ENCODE measurements at places on chromosomes 16 and 17.

DNA sequence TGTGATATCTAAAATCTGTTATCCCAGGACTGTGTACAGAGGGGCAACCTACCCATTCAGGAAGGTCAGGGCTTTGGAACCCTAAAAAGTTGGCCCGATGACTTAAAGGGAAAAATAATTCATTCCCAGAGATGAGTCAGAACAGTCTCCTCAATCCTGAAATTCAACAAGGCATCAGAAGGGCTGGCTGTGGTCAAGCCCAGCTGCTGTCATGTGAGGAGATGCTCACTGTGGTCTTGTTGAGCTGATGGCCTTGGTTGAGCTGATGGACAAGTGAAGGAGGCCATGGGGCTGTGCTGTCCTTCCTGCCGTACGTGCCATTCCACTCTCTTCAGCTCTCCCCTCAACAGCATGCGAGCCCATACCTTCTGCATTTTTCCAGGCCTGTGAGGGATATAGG, 20.9 kb upstream of the DRG2 start:
- DNase-seq: no peak

- DNase-seq: no peak
Measured at GRCh38 chr17:33028778-33029177, 37.1 kb downstream of the SPACA3 start.

DNA sequence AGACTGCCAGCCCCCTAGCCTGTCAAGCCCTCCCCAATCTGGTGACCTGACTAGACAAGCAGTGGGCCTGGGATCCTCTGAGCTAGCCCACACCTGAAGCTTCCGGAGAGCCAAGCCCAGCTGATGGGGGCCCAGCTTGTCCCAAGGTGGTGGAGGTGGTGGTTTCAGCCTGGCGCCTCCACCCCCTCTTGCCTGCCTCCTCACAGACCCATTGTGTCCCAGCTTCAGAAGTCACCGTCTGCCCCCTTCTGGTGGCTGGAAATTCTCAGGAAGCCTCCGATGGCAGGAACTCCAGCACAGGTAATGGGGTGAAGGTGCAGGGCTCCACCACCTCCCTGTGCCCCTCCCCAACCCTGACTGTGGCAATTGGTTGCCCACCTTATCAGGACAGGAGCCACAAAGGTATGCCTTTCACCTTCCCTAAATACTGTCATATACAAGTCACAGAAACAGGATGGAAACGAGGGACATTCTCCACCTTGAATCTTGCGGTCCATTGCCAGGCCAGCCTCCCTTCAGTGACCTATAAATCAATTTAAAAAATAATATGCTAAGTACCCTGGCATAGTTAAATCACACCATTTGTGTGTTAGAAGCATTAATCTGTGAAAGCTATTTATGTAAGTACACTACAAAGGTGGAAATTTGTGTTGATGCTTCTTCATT, 66.0 kb upstream of the ZNF423 start:
- peak; percentile 14 for DNase-seq

GRCh38 chr16:12580809-12581208, 222.9 kb downstream of the CPPED1 start:
- no peak for DNase-seq

DNA sequence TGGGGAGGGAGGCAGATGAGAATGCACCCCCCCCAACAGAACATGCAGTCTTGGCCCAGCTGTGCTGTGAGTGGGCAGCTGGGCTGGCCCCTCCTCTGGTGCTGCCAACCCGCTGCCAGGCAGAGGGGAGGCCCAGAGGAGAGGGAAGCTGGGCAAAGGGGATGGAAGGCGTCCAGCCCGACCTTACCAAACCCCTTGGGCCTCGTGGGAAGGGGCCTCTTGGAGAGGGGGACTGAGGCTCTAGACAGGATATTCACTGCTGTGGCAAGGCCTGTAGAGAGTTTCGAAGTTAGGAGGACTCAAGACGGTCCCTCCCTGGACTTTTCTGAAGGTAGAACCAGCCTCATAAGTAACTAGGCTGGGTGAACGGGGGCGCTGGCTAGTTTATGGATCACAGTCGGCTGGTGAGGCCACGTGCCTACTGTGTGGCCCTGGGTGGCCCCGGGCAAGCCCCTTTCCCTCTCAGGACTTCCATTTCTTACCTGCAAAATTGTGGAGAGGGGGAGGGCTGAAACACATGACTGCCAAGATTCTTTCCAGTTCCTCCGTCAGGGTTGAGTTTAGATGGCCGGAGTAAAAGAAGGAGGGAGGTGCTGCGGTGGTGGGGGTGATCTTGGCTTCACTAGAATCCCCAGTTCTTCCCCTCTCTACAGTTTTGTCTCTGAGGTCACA, 857 bp upstream of the STAT5A start:
- DNase-seq: no peak

- DNase-seq: no peak
Measured at GRCh38 chr16:81035975-81036750, 521 bp downstream of the ATMIN start.

- no peak for DNase-seq
Measured at GRCh38 chr17:57447990-57448758, 191.9 kb downstream of the MSI2 start.

DNA sequence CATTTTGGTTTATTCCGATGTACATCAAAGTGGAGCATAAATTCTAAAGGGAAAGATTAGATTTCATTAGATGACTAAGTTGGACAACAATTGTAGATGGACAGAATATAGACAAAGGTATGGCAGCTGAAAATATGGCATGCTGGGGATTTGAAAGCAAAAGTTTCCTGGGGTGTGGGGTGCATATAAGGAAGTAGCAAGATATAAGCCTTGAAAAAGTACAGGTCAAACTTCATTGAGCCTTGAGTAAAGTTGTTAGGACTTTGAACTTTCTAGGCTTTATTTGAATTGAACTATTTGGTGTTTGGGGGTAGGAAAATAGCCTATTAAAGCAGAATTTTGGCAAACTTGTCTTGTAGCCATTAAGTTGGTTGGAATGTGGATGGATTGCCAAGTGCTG, 75.8 kb upstream of the KCNJ16 start:
- DNase-seq: no peak

- DNase-seq: no peak
Measured at GRCh38 chr16:50692999-50693781, at the start of gene NOD2. NOD2 (plus strand) TSS chr16:50693606; CDS start chr16:50699496, 5,890 bp downstream.

GRCh38 chr16:12447556-12447955, 356.1 kb downstream of the CPPED1 start:
- no peak for DNase-seq

GRCh38 chr17:5380491-5381135, 38.8 kb downstream of the NUP88 start:
- no peak for DNase-seq

DNA sequence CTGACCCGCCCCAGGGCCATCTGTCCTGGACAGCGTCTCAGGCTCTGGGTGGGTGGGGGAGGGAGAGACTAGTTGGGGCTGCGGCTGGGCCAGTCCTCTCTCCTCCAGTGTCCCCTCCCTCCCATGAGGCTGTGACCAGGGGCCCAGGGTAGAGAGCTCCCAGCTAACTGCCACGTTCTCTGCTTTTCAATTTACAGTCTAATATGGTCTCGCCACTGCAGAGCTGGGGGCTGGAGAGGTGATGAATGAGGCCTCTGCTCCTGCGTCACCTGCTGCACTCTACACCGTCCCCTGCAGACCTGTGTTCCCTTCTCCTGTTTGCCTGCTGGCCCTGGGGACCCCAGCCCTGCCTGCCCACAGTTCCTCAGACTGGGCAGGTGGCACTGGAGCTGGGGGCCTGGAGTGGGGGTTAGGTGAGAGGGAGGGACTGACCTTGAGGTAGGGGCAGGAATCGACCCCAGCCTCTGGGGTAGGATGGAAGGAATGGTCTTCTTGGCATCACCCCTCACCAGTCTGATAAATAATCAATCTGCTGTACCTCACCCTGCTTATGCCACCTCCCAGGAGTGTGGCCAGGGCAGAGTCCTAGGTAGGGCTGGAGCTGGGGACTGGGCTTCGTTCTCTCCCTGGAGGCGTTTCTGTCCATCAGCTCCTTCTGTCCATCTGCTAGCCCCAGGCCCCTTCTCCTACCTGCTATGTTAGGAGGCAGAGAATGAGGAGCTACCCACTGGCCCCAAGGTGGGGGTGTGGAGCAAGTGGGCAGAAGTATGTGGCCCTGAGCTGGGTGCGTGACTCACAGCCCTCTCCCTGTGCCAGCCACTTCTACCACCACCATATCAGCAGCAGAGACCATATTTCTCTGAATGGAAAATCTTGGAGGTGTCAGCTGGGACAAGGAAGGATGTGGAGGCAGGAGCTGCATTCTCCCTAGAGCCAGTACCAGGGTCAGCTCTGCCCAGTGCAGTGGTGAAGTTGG, 12.9 kb downstream of the SEZ6 start:
- DNase-seq: no peak

GRCh38 chr16:67017810-67018488, 11.0 kb upstream of the CBFB start:
- DNase-seq: peak; percentile 69

DNA sequence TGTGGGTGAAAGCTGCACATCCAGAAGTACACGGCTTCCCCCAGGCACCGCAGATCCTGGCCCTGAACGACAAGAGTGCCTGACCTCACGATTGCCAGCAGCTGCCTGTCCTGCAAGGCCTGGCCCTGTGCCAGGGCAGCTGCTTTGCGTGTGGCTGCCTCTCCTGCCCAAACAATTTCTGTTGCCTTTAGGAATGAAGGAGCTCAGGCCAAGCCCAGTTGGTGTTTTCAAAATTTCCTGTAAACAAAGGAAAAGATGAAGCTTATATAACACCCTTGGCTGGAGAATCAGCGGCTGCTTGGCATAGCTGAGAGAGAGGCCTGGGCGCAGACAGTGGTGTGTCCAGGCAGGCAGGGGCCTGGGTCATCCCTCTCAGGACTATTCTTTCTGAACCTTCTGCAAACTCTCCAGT, 11.7 kb upstream of the SLC47A2 start:
- DNase-seq: no peak

DNA sequence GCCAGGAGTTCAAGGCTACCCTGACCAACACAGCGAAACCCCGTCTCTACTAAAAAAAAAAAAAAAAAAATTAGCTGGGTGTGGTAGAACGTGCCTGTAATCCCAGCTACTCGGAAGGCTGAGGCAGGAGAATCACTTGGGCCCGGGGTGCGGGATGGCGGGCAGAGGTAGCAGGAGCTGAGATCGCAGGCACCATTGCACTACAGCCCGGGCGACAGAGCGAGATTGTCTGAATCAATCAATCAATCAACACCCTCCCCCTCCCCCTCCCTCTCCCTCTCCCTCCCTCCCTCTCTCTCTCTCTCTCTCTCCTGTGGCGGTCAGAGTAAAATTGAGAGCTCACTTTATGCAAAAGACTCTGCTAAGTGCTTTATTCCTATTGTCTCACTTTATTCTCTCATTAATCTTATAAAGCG, 1.2 kb downstream of the HSDL1 start:
- DNase-seq: no peak
